Osteoblast (primary cell): ENCODE measurements at places on chromosomes 12 and 14. TPM values are rescaled to one million over a fixed set of nuclear protein-coding genes. Genes with fewer than 3 reads are reported as not detected.
A peak's percentile ranks its signal among the peaks of the same experiment; 100 is the strongest.

Gene SPIC
- not detected in 2 replicates for total RNA-seq

Gene BDKRB1
- total RNA-seq, result 0.59 and 0.72 TPM in 2 replicates

Gene DPPA3
- total RNA-seq, result not detected in 2 replicates

Gene A2M
- total RNA-seq, result 2.2 and 2.9 TPM in 2 replicates

Gene TM9SF1
- total RNA-seq, result 78.2 and 84.3 TPM in 2 replicates

DNA sequence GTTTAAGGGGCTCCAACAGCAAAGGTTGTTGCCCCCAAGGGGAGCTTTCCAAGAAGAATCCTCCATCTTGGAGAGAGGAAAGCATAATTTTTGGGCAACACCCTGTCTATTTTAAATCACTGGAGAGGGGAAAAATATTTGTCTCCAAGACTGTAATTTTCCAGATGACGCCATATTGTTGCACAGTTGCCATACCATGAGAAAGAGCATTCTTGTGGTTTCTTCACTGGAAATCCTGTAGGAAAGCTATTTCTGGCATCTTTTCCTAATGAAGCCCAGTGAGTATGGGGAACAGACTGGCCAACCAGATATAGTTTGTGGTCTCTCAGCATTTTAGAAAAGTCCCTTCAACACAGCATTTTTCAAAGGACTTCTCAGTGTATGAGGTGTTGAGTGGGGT lies 88.1 kb upstream of the MANSC4 start:
- H3K4me3 ChIP-seq, result no peak overlapping the region
- peaks cover 58% of the 10 kb centered on the region for H3K4me1 ChIP-seq
- H3K27me3 ChIP-seq, result no peaks in the 10 kb centered on the region
- H3K36me3 ChIP-seq, result no peaks in the 10 kb centered on the region

DNA sequence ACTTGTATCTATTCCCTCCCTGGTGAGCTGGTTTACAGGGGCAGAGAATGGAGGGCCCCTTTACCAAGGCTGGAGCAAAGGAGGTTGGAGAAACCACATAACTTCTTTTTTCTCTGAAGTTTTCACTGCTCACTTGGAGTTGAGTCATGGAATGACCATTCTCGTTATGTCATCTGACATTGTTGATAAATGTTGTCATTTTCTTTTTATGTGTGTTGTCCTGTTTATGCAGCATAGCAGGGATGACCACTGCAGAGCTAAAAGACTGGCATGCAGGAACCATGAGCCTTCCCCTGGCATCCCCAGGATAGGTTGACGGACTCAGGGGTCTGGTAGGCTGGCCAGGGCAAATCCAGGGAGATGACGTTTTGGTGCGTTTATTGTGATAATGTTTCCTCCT lies 256.8 kb upstream of the DDHD1 start:
- no peaks in the 10 kb centered on the region for H3K36me3 ChIP-seq
- H3K27me3 ChIP-seq, result no peaks in the 10 kb centered on the region
- no peak overlapping the region for H3K27ac ChIP-seq
- H3K4me1 ChIP-seq, result peaks cover 16% of the 10 kb centered on the region
- DNase-seq, result peak; percentile 62
- H3K4me3 ChIP-seq, result no peak overlapping the region

DNA sequence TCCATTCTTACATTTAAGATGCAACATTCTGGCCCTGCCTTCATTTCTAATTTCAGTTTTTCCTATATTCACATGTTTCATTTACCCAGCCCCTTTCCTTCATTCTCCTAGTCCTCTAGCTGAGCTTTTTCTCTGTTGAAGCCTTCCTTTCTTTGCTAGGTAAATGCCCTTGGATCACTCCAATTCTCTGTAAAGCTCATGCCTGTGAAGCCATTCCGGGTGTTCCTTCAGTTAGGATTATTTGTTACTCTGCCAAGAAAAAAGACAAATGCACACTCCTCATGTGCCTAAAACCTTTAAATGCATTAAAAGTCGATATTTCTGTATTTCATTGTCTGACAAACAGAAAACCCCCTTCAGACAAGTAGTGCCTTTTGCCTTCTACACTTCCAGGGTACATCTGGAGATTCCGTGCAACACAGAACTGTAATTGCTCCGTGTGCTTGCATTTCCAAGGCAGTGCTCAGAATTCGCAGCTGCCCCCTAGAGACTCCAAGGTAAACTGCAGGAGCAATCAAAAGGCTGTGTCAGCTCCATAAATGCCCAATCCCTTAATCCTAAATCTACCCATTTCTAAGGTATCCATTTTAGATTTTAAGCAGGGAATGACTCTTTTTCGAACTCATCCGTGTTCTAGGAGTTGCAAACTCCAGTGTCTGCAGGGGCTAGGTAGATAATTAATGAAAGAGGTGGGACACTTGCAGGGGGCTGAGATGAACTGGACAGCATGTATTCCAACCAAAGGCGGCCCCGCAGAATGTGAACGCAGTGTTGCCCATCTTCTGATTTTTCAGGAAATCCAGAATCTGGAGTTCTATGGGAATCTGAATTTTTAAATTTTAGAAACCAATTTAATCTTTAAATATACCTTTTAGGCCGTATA lies 320.2 kb downstream of the GRIN2B start:
- no peaks in the 10 kb centered on the region for H3K4me1 ChIP-seq
- H3K36me3 ChIP-seq, result no peaks in the 10 kb centered on the region
- no peak overlapping the region for H3K4me3 ChIP-seq
- H3K27ac ChIP-seq, result no peak overlapping the region
- no peak for DNase-seq

- no peak overlapping the region for H3K27ac ChIP-seq
- no peak overlapping the region for H3K4me3 ChIP-seq
- H3K4me1 ChIP-seq, result no peaks in the 10 kb centered on the region
- no peaks in the 10 kb centered on the region for H3K36me3 ChIP-seq
These were observed 179.3 kb upstream of the RMST start for GRCh38 chr12:97283297-97283696.

DNA sequence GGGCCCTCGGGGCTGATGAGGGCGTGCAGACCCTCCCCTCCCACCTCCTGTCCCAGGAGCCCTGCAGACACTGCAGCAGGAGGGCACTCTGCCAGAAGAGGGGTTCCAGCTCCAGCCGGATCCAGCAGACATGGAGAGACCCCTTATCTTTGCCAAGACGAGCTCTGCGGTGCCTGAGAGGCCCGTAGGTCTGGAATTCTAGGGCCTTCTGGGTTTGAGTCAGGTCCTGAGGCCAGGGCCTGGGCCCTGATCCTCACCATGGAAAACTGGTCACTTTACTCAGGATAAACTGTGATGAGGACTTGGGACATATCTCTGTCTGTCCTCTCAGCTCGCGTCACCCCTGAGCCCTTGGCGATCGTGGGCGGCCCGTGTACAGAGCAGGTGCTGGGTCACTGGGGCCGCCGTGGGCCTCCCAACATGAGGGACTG lies 13.8 kb downstream of the MEG3 start:
- H3K27ac ChIP-seq, result peak overlapping the region; percentile 41
- H3K27me3 ChIP-seq, result no peaks in the 10 kb centered on the region
- DNase-seq, result peak; percentile 32
- H3K4me1 ChIP-seq, result peaks cover 22% of the 10 kb centered on the region

- H3K27me3 ChIP-seq, result peaks cover 20% of the 10 kb centered on the region
- peaks cover 14% of the 10 kb centered on the region for H3K4me1 ChIP-seq
- no peaks in the 10 kb centered on the region for H3K36me3 ChIP-seq
- no peak overlapping the region for H3K4me3 ChIP-seq
These were observed 156.0 kb downstream of the DAD1 start for GRCh38 chr14:22433069-22433468.

DNA sequence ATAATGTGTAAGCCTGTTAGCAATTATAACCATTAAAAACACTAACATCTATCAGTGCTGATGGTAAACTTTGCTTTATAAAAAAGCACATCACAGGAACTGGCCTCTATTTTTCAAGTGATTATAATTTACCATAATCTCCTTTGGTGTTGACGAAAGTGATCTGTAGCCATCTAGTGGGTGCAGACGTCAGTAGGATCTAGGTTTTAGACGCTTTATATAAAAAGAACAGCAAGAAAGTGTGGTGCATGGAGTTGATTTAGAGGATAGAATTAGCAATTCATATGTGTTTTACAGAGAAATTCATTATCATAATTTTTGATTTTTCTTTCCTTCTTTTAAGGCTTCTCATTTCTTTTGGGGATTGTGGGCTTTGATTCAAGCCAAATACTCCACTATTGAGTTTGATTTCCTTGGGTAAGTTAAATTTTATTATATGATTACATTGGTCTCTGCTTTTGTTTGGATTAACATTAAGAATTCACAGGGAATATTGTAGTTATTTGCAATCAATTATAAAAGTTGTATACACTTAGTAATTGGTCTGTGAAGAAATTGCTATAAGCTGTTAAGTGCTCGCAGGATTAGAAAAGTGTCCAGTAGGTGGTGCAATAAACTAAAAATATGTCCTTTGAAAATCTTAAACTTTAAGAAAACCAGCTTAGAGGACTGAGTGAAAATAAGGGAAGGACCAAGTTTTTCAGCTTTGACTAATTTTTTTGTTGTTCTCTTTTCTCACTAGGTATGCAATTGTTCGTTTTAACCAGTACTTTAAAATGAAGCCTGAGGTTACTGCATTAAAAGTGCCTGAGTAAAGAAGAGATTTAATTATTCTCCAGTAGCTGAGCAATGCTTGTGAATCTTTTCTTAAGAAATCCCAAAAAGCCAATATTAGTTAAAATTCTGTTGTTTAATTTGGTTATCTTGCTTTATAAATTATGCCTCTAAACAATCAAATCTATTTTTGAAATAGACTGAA lies 59.5 kb downstream of the ETNK1 start:
- no peak overlapping the region for H3K4me3 ChIP-seq
- no peaks in the 10 kb centered on the region for H3K27me3 ChIP-seq
- H3K36me3 ChIP-seq, result peaks cover 8% of the 10 kb centered on the region
- H3K4me1 ChIP-seq, result peaks cover 14% of the 10 kb centered on the region
- no peak for DNase-seq

GRCh38 chr12:10241290-10241689 lies 28.6 kb downstream of the GABARAPL1 start:
- no peaks in the 10 kb centered on the region for H3K36me3 ChIP-seq
- H3K4me3 ChIP-seq, result no peak overlapping the region
- DNase-seq, result no peak
- H3K27ac ChIP-seq, result no peak overlapping the region
- no peaks in the 10 kb centered on the region for H3K27me3 ChIP-seq

DNA sequence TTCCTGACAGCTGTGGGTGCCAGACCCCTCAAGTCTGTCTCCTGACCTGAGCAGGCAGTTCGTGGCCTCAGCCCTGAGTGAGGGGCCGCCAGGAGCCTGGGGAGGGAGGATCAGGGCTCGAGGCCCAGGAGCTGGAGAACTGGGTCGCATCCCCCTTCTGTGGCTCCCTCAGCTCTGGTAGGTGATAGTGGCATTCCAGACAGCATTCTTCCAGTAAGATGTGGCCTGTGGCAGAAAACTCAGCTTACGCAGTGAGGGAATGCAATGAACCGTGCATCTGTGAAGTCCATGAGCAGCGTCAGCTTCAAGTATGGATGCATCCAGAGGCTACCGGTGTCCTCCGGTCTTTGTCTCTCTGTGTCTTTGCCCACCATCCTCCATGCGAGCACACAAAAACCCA lies 28.4 kb upstream of the FBRSL1 start:
- H3K27ac ChIP-seq, result no peak overlapping the region
- no peaks in the 10 kb centered on the region for H3K4me1 ChIP-seq
- H3K36me3 ChIP-seq, result no peaks in the 10 kb centered on the region

DNA sequence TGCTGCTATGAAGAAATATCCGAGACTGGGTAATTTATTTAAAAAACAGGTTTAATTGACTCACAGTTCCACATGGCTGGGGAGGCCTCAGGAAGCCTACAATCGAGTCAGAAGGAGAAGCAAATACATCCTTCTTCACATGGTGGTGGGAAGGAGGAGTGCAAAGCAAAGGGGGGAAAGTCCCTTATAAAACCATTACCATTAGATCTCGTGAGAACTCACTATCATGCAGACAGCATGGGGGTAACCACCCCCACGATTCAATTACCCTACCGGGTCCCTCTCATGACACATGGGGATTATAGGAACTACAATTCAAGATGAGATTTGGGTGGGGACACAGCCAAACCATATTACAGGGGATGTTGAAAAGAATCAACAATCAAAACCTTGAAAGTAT lies 74.9 kb downstream of the PPM1H start:
- H3K4me3 ChIP-seq, result no peak overlapping the region
- no peaks in the 10 kb centered on the region for H3K27me3 ChIP-seq
- no peaks in the 10 kb centered on the region for H3K36me3 ChIP-seq
- no peak for DNase-seq
- H3K4me1 ChIP-seq, result peaks cover 50% of the 10 kb centered on the region

DNA sequence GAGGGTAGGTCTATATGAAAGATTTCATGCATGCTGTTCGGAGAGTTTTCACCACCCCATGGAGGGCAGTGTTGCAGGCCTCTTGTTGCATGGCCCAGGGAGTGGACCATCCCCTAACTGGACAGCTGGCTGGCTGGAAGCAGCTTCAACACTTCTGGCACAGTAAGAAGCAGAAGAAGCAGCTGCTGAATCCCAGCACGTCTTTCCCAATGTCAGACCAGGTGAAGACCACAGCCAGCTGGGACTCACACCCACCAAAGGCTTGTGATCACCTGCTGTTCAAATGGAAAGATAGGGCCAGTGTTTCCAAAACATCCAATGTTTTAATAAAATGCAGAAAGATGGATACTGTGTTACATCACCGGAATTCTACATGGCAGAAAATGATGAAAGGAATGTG lies 1423.6 kb downstream of the AACS start:
- no peak overlapping the region for H3K4me3 ChIP-seq
- H3K36me3 ChIP-seq, result no peaks in the 10 kb centered on the region
- H3K27me3 ChIP-seq, result no peaks in the 10 kb centered on the region
- peaks cover 10% of the 10 kb centered on the region for H3K4me1 ChIP-seq

DNA sequence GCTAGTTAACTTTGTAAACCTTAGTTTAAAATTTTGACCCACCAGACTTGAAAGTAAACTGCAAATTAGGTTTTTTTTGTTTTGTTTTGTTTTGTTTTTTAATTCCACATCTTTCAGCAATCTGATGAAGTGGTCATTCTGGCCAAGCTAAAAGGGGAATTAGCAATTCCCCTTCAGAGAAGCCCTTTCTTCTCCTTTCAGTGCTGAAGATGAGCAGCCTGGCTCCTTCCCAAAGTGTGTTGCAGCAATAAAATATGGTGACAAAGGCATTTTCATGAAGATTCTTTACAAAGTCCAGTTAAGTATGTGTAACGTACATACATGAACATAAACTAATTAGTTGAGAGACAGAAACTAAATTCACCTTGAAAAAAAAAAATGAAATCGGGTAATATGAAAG lies 380.1 kb downstream of the NOVA1 start:
- no peak overlapping the region for H3K4me3 ChIP-seq
- DNase-seq, result no peak
- H3K27me3 ChIP-seq, result no peaks in the 10 kb centered on the region

DNA sequence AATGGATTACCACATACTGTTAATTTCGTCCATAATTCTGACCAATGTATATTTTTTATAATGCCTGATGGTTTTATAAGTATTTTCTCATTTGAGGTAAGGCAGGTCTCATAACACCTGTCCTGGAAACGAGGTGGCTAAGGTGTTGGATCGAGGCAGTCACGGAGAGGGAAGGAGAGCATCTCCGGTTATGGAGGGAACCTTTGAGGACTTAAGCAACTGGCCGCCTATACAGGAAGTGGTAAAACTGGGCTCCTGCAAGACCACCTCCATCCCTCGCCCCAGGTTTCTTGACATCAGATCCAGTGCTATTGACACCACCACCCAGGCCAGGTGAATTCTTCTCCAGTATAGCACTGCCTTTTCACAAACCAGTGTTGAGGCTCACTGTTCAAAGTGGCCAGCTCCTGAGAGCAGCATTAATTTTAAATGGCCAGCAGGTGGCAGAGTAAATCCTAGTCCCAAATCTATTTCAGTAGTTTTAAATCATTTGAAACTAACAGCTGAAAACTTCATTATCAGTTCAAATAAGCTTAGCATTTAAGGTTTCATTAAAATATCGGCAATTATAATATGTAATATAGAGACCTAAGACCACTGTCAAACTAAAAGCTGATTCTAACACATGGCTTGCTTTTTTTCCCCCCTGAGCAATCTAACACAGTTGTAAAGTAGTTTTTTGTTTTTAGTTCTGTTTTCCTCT lies 100.8 kb downstream of the PPM1A start:
- DNase-seq, result peak; percentile 47
- no peaks in the 10 kb centered on the region for H3K4me1 ChIP-seq
- no peak overlapping the region for H3K4me3 ChIP-seq
